NCI-H1436 treated with DMSO at 0.1 percent for 48 hours (cell line): ENCODE measurements at places on chromosomes 3 and 15.
A peak's percentile ranks its signal among the peaks of the same experiment; 100 is the strongest.

- DNase-seq: no peak
Measured at GRCh38 chr15:66862111-66862939, 160.3 kb downstream of the SMAD6 start.

GRCh38 chr3:131795390-131796090 is 239.3 kb downstream of the CPNE4 start:
- DNase-seq: peak; percentile 19

GRCh38 chr3:113607219-113607596 is 74.9 kb downstream of the SIDT1 start:
- no peak for DNase-seq

GRCh38 chr15:90664650-90665287 is 52.4 kb upstream of the BLM start:
- DNase-seq: no peak

GRCh38 chr15:51499379-51499976 is 123.1 kb downstream of the DMXL2 start:
- peak; percentile 11 for DNase-seq

DNA sequence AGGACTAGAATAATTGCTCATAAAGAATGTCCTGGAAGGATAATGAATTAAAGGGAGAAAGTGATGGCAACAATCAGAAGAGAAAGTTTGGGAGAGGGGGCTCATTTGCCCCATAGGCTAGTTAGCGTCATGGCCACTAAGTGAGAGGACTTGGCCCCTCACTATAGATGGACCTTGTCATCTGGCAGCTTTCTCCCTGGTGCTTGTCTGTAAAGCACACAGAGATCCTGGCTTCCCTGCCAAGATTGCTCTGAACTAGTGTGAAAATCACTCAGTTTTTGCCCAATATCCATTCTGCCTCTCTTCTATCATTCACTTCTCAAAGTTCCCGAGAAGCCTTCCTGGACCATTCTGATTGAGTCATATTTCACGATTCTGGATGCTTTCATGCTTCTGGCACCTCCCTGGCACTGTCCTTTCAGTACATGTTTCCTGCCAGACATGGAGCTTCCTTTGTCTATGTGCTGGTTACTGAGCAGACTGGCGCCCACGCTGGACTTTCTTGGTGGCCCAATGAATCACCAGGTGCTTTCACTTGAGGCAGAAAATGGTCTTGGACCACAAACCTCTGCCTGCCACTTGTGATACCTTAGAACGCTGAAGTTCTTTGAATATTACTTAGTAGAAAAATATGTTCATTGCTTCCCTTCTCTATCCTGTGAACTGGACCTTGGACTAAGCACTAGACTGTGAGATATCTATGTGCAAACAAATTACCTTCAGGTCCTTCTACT is 709.6 kb upstream of the CFAP20DC start:
- no peak for DNase-seq

DNA sequence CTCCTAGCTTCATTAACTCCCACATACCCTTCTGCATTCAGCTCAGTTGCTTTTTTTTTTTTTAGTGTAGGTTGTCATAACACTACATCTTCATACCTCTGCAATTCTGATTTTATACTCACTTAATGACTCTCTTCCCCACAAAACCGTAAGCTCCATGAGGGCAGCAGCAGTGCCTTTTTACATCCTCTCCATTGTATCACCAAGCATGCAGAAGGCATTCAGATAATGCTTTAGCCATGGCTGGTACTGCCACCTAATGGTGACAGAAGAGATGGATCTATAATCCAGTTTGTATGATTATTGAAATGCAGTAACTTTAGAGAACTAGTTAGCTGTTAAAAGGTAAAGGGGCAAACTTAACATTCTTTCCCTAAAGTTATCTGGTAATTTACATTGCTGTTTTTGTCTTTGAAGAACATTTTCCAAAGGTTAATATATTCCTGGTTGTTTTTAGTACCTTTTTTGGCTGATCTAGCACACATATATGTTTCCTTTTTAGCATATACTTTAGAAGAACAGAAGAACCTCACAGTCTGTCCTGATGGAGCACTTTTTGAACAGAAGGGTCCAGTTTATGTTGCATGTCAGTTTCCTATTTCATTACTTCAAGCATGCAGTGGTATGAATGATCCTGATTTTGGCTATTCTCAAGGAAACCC is 36.8 kb downstream of the ATP1B3 start:
- DNase-seq: peak; percentile 40

- DNase-seq: no peak
Measured at GRCh38 chr3:105842943-105843342, 25.9 kb downstream of the CBLB start.

DNA sequence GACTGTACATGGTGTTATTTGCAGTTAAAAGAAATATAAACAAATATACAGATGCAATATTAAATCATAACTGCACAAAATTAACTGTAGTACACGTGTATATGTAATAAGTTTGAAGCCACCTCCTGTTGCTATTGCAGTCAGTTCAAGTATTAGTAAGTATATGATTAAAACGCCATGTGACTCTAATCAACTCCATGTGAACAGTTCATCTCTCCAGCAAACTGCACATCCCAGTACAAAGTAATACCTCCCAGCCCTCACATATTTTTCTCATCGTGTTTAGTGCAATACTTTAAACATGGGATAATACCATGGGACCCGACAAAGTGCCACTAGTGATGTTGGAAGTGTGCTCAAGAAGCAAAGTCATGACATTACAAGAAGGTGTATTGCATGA is 34.6 kb downstream of the PDCD10 start:
- DNase-seq: no peak

DNA sequence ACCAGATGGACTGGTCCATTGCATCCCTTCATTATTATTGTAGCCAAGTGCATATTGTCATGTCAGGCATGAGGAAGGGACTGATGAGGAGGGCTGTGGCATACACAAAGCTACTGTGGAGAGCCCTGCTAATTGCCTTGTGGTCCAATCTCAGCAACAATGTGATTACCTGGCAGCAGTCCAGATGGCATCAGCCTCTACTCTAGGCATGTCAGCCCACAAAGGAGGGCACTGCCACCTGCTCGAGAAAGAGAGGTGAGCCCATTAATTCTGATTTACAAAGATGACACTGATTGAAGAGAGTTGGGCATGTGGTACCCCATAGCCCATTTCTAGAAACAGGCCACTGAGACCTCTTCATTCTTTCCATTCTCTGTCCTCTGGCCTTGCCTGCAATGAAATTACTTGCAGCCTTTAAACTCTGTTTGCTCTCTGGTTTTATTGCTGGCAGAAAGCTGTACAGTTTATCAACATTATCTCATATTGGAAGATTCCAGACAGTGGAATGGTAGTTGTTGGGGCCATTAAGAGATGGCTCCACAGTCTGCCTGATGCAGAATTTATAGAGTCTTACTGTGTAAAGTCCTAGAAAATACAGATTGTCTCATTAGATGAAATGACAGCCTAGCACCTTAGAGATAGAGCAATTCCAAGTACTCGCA is 307.7 kb downstream of the ARPP21 start:
- DNase-seq: no peak

GRCh38 chr3:130609166-130609979 is 92.4 kb downstream of the COL6A6 start:
- no peak for DNase-seq
